Osteoblast (primary cell): ENCODE measurements at places on chromosomes 1 and 21. TPM values are rescaled to one million over a fixed set of nuclear protein-coding genes. Genes with fewer than 3 reads are reported as not detected.

The SLC25A34 gene
- total RNA-seq: 1.4 and 1.5 TPM in 2 replicates

- peaks cover 29% of the 10 kb centered on the region for H3K36me3 ChIP-seq
- H3K4me3 ChIP-seq: peak overlapping the region; percentile 8
- H3K4me1 ChIP-seq: peaks cover 23% of the 10 kb centered on the region
- no peak for DNase-seq
- H3K27me3 ChIP-seq: no peaks in the 10 kb centered on the region
Measured at GRCh38 chr1:11790101-11790879, 15.5 kb downstream of the MTHFR start.

DNA sequence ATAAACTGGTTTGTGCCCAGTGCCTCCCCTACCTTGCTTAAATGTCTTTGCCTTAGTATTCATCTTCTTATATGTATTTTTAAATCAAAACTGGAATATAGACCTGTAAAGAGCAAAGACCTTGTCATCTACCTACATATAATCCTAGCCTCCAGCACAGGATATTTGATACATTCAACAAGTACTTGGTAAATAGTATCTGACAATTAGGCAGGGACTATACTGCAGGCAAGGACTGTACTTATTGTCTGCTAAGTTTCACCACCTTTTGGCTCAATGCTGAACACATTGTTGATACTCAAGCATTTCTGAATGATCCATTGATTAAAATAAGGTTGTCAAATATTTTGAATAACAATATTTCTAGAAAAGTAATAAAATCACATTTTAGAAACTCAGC lies 96.4 kb downstream of the PKN2 start:
- H3K27ac ChIP-seq: no peak overlapping the region
- H3K4me1 ChIP-seq: no peaks in the 10 kb centered on the region
- no peaks in the 10 kb centered on the region for H3K27me3 ChIP-seq
- peaks cover 13% of the 10 kb centered on the region for H3K36me3 ChIP-seq

GRCh38 chr1:45348020-45348419 lies 7.8 kb upstream of the MUTYH start:
- H3K36me3 ChIP-seq: peaks cover 21% of the 10 kb centered on the region
- no peak overlapping the region for H3K4me3 ChIP-seq
- H3K4me1 ChIP-seq: peaks cover 3% of the 10 kb centered on the region
- H3K27me3 ChIP-seq: no peaks in the 10 kb centered on the region

DNA sequence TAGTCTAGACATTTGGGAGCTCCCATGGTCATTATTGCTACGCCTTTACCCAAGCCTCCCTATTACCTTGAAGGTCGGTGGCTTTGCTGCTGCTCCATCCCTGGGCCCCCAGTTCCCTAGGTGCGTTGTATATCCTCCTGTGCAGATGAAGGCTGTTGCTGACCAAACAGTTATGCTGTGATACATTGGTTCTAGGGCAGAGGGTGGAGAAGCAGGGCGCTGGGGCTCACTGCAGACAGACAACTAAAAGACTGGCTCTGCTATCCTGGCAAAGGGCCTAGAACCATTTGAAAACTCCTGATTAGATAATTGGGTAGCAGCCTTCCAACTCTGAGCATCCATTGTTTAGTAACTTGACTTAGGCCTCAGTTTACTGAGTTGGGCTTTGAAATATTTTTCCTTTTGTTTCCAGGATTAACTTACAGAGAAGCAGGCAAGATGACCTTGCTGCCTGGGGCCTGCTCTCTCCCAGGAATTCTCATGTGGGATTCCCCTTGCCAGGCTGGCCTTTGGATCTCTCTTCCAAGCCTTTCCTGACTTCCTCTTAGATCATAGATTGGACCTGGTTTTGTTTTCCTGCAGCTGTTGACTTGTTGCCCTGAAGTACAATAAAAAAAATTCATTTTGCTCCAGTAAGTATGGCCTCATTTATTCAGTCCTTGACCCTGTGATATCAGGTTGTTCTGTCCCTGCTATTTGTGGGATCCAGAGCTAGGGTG lies 15.5 kb downstream of the CHI3L2 start:
- H3K4me3 ChIP-seq: no peak overlapping the region
- no peaks in the 10 kb centered on the region for H3K36me3 ChIP-seq
- H3K4me1 ChIP-seq: no peaks in the 10 kb centered on the region

- H3K36me3 ChIP-seq: no peaks in the 10 kb centered on the region
- no peaks in the 10 kb centered on the region for H3K27me3 ChIP-seq
- peaks cover 28% of the 10 kb centered on the region for H3K4me1 ChIP-seq
- no peak overlapping the region for H3K4me3 ChIP-seq
- no peak for DNase-seq
Measured at GRCh38 chr1:52239708-52240001, 97.8 kb downstream of the ZFYVE9 start.
